ENCODE measurements at places on chromosomes 11 and 22.

DNA sequence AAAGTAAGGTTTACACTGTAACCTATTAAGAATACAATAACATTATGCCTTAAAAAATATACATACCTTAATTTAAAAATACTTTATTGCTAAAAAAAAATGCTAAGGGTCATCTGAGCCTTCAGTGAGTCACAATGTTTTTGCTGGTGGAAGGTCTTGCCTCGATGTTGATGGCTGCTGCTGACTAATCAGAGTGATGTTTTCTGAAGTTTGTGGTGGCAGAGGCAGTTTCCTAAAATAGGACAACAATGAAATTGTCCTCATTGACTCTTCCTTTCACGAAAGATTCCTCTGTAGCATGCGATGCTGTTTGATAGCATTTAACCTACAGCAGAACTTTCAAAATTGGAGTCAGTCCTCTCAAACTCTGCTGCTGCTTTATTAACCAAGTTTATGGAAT lies 97.6 kb downstream of the FAT3 start:
- DNase-seq = no peak

- DNase-seq = no peak
These were observed 57.3 kb downstream of the KIRREL3 start for GRCh38 chr11:126943316-126943715.

- DNase-seq = no peak
These were observed 50.4 kb upstream of the SEPTIN5 start for GRCh38 chr22:19663821-19664355.

GRCh38 chr22:39943953-39944872 lies 16.0 kb upstream of the TMA7B start:
- no peak for DNase-seq

DNA sequence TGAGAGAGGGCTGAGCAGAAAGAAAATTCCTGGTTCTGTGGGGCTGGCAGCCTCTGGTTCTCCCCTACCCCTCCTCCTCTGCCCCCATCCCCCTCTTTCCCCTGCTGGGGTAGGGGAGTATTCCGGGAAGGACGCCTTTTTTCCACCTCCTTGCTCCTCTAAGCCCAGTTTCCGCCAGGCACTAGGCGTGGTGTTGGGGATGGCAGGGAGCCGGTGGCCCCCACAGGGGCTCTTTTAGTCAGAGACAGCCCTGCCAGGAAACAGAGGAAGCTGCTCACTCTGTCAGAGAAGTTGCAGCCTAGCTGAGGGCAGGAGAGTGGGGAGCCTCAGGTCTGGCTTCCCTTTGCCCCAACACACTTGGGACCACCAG lies 15.6 kb upstream of the ARHGEF17 start:
- DNase-seq = no peak

DNA sequence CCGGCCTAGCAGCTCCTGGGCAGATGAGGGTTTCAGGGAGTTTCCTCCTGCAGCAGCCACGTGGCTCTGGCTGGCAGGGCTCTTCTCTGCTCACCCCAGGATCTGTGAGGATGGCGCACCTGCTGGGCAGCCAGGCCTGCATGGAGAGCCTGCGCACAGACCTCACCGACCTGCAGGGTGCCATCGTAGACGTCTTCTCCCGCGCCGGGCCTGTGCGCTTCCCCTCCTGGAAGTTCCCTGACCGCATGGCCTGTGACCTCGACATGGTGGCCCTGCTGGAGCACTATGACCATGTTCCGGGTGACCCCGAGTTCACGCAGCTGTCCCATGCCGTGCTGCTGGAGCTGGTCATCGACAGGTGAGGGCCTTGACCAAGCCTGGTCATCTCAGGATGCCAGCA lies 9.1 kb downstream of the CCDC157 start:
- no peak for DNase-seq

DNA sequence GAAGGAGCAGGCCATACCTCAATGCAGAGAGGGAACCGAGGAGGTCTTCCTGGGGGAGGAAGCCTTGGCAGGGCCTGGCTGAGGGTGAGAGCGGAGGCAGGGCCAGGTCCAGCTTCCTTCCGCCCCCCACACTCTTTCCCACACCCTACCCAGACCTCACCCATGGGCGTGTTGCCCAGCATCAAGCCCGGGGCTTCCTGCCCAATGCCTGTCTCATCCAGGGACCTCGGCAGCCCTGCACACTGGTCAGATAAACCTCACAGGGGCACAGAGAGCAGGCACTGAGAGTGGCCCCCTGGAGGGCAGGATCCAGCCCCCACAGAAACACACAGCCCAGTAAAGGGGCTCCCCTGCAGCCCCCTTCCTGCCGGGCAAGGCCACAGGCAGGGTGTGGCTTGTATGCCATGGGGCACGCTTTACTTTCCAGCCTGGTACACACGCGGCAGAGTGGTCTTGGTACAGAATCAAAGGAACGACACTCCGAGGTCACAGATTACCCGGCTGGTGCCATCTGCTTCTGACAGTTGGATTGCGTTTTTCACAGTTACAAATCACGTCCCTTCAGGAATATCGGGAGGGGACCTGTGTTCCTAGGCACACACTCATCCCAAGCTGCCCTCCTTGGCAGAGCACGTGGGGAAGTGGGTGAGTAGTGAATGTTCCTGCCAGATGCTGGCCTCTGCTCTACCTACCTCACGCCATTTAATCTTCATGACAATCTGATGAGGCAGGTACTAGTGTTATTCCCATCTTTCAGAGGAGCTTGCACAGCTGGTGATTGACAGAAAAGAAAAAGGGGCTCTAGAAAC lies 20.0 kb upstream of the CD5 start:
- no peak for DNase-seq

DNA sequence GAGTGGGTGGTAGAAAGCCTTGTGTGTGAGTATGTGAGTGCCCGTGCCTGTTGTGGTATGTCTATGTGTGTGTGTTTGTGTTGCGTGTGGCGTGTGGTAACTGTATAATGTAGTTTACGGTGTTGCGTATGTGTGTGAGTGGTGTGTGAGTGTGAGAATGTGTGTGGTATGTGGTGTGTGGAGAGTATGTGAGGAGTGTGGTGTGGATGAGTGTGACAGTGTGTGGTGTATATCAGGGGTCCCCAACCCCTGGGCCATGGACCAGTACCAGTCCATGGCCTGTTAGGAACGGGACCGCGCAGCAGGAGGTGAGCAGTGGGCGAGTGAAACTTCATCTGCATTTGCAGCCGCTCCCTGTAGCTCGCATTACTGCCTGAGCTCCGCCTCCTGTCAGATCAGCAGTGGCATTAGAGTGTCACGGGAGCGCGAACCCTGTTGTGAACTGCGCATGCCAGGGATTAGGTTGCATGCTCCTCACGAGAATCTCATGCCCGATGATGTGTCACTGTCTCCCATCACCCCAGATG lies 5.7 kb downstream of the UPK3A start:
- no peak for DNase-seq

DNA sequence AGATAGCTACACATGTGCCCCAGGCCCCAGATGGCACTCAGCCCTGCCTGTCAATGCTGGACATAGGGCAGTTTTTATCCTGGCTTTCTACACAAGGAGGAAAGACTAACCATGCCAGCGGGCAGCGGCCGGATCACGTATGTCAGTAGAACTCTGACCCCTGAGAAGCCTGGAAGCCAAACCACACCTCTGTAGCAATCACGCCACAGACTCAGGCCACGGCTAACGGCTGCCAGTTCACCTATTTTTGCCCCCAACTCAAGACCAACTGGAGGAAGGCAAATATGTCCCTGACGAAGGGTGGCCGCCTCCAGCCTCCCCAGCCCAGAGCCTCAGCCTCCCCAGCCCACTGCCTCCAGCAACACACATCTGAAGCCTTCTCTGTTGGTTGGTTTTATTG lies 7.2 kb upstream of the CD81 start:
- no peak for DNase-seq

GRCh38 chr11:57983191-57983590 lies 40.5 kb upstream of the OR9Q1 start:
- no peak for DNase-seq

DNA sequence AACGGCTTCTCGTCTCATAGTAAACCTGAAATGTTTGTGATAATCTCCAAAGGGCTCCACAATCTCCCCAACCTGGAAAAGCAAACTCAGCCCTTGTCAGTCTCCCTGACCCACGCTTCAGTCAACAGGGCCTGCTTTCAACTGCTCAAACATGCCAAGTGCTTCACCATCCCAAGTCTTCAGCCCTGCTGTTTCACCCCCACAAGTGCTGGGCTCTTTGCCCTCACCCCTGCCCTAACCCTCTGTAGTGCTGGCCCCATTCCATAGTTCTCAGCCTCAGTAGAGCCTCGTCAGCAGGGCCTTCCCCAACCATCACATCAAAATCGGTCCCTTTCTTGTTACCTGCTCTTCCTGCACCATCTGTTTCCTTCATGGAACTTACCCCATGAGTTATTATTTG lies 43.4 kb upstream of the NFRKB start:
- DNase-seq = no peak

GRCh38 chr11:118100691-118101232 lies 14.0 kb upstream of the SMIM35 start:
- DNase-seq = no peak

DNA sequence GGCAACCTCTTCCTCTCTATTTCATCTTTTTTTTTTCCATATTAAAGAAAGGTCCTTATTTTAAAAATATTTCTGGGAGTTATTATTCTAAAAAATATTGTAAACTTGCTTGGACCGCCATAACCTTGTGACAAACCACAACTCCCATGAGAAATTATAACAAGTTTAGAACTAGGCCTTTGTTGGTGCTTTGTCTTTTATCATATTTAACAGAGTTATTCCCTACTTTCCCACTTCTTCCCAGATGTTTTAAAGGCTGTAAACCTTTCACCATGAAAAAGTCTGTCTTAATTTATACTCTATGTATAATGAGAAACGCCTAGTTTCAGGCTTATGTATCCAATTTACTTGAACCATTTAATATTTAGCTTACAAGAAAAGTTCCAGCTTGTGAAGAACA lies 3.7 kb downstream of the CTSC start:
- no peak for DNase-seq

- no peak for DNase-seq
These were observed 102.5 kb downstream of the C11orf58 start for GRCh38 chr11:16840951-16841350.

- DNase-seq = no peak
These were observed 27.7 kb downstream of the FAM227A start for GRCh38 chr22:38628444-38628843.

DNA sequence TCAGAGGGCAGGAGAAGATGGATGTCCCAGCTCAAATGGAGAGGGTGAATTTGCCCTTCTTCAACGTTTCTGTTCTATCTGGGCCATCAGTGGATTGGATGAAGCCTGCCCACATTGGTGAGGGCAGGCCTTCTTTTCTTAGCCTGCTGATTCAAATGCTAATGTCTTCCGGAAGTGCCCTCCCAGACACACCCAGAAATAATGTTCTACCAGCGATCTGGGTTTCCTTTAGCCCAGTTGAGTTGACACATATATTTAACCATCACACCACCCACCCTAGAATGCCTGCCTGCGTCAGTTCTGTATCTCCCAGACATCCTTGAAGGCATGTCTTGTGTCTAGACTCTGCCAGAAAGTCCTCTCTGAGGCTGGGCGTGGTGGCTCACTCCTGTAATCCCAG lies 34.7 kb downstream of the CACNG2 start:
- DNase-seq = no peak

GRCh38 chr11:61293867-61294716 lies 1.0 kb downstream of the VWCE start:
- peak; percentile 28 for DNase-seq

Data from stimulated activated CD4-positive, alpha-beta T cell treated with anti-CD3 and anti-CD28 coated beads, Interleukin-1b, Interleukin-23, amount 100 ng/mL, for 1 hour (primary cell).